CD4-positive, alpha-beta T cell (primary cell): ENCODE measurements at places on chromosomes 7 and 10.

DNA sequence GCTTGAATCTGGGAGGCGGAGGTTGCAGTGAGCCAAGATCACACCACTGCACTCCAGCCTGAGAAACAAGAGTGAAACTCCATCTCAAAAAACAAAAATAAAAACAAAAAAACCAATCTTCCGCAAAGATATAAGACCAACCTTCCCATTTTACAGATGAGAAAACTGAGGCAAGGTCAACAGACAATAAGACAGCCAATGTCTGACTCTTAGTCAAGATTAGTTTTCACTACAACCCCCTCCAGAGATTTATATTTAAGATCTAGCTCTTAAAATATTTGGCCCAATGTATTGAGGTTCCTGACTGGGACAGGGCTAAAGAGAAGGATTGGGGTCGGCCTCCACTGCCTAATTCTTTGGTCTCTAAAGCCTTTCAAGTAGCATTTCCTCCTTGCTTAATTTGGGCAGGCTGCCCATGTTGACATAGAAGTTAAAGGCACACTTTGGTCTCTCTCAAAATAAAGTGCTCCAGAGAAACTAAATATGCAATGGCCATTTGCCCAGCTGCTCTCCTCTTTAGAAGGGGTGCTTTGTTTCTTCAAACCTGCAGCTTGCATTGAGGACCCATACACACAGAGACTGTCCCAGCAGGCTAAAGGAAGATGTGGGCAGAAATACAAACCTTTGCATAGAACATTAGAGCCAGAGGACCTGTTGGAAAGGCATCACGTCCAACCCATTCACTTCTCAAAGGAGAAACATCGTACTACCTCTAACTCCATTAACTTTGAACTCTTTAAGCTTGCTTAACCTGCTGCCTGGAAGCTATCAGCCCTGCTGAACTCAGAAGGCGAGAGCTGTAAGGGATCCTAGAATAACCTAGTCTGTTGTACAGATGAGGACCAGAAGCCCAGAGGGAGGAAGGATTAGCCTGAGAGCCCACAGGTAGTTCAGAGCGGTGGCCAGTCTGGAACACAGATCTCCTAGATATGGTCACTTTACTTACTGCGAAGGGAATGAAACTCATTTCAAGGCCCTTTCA is 3.9 kb downstream of the TECTB start:
- DNase-seq: no peak

GRCh38 chr7:36096460-36097095 is 56.5 kb upstream of the EEPD1 start:
- no peak for DNase-seq

- no peak for DNase-seq
These were observed 169.1 kb downstream of the PTEN start for GRCh38 chr10:88032566-88032965.

GRCh38 chr10:12428447-12429135 is 79.2 kb downstream of the CAMK1D start:
- DNase-seq: no peak

- DNase-seq: no peak
These were observed 259.8 kb upstream of the KLF14 start for GRCh38 chr7:130993671-130994365.

GRCh38 chr10:131778385-131778784 is 122.4 kb upstream of the PPP2R2D start:
- DNase-seq: no peak

GRCh38 chr7:92835851-92836488 is 403 bp downstream of the CDK6 start:
- no peak for DNase-seq

DNA sequence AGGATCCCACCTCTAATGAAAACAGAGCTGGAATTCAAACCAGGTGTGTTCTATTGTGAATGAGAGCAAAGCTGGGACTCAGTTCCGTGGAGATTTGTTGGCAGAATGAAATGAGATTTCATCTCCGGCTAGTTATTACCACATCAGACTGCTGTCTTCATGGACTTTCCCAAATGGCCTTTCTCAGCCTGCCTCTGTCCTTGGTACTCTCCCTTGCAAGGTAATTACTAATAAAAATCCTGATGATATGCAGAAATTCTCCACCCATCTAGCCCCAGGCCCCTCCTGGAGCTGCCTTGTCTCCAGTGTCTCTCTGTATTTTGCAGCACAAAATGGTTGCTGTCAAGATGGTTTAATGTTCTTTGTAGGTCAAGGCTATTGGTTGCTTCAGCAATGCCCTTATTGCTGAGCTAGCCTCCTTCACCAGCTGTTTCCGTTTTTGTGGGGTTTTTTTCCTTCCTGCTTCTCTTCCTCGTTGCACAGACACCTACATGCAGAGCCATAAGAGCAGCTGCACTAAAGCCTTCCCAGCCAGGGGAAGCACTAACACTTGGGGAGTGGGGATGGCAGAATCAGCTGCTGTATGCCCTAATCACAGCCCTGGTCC is 185.0 kb upstream of the GHITM start:
- DNase-seq: no peak

GRCh38 chr7:151454932-151455530 is 15.1 kb upstream of the CRYGN start:
- no peak for DNase-seq

DNA sequence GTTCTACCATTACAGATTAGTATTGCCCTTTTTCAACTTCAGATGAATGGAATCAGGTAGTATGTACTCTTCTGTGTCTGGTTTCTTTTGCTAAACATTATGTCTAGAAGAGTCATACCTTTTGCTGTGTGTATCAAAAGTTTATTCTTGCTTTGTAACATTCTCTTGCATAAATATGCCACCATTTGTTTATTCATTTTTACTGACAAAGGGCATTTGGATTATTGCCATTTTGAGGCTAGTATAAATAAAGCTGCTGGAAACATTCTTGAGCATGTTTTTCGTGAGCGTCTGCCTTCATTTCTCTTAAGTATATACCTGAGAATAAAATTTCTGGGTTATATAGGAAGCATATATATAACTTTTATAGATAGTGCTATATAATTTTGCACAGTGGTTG is 121.7 kb upstream of the CSTF2T start:
- no peak for DNase-seq

GRCh38 chr10:127298381-127298780 is 102.0 kb upstream of the INSYN2A start:
- DNase-seq: no peak

DNA sequence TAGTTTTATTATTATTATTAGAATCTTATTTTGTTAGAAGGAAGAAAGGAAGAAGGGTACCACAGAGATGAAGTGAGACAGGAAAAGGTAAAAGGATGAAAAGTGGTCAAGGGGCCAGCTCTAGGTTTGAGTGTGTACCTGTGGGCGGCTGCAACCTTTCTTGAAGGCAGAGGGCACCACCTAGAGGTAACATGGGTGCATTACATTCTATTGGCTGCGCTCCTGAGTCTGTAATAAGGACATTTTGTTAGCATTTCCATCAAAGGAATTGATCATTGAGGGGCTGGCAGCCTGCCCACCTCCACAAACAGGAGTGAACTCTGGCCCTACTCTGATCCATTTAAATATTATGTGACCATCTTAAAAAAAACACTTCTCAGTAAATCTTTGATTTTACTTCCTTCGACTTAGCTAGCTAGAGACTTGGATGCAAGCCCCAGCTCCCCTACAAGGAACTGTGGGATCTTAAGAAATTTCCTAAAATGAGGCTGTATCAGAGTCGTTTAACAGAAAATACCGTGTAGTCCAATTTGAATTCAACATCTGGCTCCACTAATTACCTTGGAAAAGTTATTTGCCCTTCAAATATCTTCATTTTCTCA is 610.4 kb downstream of the IPMK start:
- no peak for DNase-seq

DNA sequence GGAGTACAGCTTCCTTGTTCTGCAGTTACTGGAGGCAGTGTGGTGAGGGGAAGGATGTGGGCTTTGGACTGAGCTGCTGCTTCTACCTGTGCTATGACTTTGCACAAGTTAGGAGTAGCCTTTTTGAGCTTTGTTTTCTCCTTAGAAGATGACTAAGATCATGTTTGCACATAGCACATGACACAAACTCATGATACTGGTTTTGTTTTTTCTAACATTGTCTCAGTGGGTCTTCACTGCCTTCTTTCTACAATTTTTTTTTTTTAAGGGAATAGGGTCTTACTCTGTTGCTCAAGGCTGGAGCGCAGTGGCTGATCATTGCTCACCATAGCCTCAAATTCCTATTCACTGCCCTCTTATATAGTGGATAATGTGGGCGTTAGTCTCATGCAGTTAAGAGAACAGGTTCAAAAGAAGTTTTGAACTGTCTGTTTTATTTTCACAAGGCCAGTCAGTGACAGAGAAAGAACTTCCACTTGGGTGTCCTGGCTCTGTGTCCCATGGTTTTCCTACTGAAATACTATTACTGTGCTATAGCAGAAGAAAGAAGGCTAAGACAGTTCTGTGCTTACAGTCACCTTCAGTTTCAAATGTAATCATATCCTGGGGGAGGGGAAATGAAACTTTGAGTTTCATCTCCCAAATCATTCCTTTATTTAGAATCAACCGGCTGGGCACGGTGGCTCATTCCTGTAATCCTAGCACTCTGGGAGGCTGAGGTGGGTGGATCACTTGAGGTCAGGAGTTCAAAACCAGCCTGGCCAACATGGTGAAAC is 72.0 kb downstream of the KAT6B start:
- no peak for DNase-seq

DNA sequence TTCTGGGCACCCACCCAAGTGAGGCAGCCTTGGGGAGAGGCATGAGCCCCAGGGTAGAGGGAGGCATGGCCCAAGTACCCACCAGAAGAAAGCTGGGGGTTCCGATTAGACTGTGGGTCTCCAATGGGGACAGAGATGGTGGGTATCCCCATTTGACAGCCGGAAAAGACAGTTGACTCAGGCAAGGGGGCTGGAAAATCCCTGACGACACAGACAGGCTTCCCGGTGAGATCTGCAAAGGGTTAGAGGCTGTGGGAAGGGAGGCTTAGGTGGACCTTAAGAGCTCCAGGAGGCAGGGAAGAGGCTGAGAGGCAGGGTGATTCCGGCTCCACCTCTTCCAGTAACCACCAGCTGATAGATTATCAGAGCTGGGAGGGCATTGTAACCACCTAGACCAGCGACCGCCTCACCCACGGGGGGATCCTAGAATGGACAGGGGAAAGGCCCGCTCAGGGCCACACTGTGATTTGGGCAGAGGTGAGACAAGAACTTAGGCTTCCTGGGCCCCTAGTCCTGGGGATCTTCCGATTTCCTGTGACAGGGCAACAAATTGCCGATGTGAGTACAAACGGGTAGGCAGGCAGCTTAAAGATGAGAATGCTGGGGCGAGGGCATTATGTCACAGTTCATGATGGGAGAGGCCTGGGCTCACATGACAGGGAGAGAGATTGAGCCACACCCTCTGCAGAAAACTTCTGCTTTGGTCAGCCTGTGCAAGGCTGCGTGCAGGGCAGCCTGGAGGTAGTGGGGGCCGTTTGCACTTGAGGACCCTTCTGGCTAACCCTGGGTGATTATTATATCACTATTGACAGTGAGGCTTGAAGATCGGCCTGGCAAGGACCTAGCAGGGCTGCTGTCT is 5.4 kb downstream of the TBATA start:
- DNase-seq: no peak

GRCh38 chr7:154640917-154641316 is 362.0 kb downstream of the PAXIP1 start:
- DNase-seq: no peak

- DNase-seq: no peak
These were observed 382.6 kb downstream of the LRMDA start for GRCh38 chr10:75814014-75814413.

DNA sequence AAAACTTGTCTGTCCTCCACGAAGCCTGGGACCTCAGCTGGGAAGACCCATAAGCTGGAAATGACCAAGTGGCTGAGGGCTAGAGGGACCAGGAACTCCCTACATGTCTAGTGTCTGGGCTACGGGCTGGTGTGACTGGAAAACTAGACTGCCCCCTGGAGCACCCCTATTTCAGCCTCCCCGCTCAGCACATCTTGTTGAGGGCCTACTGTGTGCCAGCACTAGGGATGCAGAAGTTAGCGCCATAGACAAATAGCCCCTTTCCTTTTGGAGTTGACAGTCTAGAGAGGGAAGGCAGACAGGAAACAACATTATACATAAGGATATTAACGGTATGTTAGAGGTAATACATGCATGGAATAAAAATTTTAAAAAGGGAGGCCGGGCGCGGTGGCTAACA is 74.5 kb downstream of the TEX36 start:
- no peak for DNase-seq

GRCh38 chr7:47804767-47805545 is 143.3 kb downstream of the PKD1L1 start:
- no peak for DNase-seq

DNA sequence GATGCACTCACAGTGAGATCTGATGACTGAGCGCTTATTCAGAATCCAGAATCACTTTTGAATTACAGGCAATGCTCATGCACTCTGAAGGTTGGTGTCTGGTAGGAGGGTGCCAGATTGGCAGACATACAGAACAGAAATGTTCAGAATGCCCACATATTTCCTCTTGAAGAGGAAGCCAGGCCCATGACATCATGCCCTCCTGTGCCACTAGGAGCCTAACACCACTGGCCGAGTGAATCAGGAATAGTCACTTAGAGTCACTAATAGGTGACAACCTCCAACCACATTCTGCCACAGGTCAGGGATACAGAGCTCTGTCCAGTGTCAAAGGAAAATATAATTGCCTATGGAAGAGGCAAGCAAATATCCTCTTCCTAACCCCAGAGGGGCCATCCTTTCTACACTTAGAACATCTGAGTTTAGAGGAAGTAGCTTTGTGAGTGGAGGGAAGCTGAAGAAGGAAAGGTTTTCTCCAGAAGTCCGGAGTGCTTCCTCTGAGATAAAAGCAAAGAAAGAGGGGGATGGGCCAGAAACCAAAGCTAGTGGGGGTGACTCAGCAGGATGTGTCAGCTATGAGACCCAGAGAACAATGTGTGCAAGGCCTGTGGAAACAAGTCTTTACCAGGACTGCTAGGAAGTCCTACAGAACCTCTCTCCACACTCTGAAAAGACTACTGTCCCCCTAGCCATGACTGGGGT is 838.8 kb downstream of the GRID1 start:
- no peak for DNase-seq

DNA sequence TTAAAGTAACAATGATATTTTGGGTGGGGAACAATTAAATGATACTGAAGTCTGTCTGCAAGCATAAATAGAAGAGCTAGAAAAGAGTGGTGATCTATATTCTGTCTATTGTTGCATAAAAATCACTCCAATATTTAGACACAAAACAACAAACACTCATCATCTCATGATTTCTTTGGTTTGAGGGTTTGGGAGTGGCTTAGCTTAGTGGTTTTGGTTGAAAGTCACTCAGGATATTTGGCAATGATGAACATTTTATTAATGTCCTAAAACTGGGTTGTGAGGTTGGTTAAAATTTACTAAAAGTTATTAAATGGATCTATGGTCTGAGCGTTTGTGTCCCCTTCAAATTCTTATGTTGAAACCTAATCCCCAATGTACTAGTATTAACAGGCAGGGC is 54.7 kb upstream of the EGFR start:
- DNase-seq: no peak

GRCh38 chr10:104201636-104202035 is 30.5 kb downstream of the CFAP43 start:
- DNase-seq: no peak

GRCh38 chr10:1602037-1602484 is 135.3 kb downstream of the ADARB2 start:
- DNase-seq: no peak
